ENCODE measurements at places on chromosomes 11 and 22. TPM values are rescaled to one million over a fixed set of nuclear protein-coding genes. Genes with fewer than 3 reads are reported as not detected.

Gene CPT1B
- polyA plus RNA-seq = 33.2 TPM

DNA sequence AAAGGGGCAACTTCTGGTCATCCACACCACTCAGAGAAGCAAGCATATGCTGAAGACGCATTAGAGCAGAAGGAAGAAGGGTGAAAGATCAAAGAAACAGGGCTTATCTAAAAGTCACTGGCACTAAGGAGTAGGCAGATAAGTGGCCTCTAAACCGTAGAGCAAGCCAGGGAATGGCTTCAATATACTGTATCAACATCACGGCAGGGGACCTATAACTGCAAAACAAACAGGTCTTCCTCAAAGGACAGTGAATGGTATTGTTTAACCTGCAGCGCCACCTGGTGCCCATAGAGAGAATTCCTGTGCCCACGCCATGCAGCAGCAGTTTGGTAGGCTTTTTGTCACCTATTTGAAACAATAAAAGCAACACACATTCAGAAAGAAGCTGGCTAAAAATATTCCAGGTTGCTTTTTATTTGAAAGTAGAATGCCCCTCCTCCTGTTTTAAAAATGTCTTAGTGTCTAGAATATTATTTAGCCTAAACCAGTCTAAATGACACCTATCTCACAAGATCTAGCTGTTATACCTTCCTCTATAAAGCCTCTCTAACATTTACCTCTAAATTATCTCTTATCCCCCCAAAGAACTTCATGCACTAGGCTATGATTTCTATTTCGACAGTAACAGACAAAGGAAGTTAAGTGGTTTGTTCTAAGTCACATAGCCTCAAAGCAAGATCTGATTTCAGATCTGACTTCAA is 21.8 kb downstream of the SNX19 start:
- DNase-seq = peak; percentile 57

DNA sequence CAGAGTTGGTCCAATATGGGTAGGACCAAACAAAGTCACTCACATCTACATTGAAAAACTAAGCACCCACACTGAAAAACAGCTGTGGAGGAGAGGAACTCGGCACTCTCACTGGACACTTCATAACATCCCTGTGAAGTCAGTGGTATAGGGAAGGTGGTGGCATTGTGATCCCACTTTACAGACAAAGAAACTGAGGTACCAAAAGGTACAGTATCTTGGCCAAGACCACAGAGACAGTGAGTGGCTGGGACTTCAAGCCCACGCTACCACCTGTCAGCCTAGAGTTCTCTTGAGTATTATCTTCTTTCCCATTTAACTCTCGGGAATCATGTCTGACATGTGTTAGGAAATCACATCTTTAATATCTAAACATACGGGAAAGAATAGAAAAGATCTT is 61.9 kb downstream of the SYN3 start:
- DNase-seq = no peak

Gene OR52N1
- polyA plus RNA-seq = not detected

- DNase-seq = peak; percentile 60
Observed at GRCh38 chr11:125971618-125972017, 25.8 kb downstream of the VSIG10L2 start.

DNA sequence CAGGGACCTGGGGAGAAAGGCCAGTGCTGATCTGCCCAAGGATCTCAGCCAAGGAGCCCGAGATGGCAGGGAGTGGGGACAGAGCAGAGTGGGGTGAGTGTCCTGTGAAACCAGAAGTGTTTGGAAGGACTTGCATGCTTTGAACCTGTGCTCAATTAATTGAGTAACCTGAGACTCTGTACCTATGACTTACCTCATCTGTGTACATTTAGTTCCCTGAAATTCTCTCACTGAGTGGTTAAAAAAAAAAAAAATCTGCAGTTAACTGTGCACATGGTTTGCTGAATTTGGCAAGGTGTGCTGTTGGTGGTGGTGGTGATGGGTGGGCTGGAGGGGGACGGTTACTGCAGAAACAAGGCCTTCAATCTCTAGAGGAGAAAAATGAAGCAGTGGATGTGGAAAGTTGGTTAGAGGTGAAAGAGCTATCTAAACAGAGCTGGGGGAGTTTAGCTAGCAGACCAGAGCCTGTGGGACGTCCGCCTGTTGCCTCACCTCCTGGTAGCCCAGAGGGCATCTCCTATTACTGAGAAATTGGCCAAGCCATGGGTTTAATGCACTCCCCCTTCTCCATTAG is 8.3 kb upstream of the SORL1-AS1 start:
- DNase-seq = no peak

Gene CTSW
- polyA plus RNA-seq = 0.68 TPM

Gene SAA1
- not detected for polyA plus RNA-seq

Gene SUSD2
- polyA plus RNA-seq = 0.82 TPM

Gene SPTBN2
- 16.2 TPM for polyA plus RNA-seq

- DNase-seq = peak; percentile 94
Observed at GRCh38 chr22:36286096-36286957, 33.4 kb downstream of the APOL1 start.

Gene RBM4
- polyA plus RNA-seq = 222 TPM

Gene OR8K5
- polyA plus RNA-seq = not detected

DNA sequence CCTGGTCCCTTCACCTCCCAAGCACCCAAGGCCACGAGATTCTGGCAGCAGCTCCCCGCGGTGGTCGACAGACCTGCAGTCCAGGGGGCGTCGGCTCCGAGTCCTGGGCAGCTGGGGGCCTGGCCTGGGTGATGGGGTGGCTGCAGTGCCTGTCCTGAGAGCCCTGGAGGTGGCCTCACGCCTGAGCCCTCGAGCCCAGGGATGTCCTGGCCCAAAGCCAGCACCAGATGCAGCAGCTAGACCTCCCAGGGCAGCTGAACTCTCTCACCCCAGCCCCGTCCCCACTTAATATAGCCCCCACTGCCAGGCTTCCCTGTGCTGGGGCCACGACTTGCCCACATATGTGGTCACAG is 6.6 kb downstream of the LMNTD2 start:
- no peak for DNase-seq

DNA sequence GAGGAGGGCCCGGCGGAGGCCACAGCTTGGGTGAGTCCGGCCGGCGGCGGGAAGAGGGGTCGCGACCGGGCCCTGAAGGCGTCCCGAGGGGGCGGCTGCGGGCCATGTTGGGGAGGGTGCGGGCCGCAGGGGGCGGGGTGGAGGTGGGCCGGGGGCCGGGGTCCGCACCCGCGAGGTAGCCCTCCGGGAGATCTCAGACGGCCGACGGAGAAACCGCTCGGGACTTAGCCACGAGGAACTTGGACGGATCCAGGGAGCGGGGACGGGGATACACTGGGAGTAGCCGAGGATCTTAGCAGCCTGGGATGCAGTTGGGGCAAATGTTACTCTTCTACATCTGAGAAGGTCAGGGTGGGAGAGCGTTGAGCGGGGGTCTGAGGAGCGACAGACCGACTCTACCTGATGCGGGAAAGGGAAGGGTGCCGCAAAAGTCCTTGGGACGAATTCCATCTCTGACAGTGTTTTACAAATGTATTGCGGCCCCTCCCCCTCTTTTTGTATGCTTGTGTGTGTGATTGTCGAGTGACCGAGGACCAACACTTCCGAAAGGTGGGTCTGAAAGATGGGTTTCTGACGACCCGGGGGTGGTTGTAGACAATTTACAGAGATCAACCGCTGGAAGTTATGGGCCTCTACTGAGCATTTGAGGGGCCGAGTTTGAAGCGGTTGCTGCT is 658 bp downstream of the STIP1 start:
- DNase-seq = no peak

- no peak for DNase-seq
Observed at GRCh38 chr11:72081821-72082453, 1.3 kb downstream of the LRRC51 start.

- no peak for DNase-seq
Observed at GRCh38 chr11:119651802-119652584, 77.0 kb downstream of the NECTIN1 start.

DNA sequence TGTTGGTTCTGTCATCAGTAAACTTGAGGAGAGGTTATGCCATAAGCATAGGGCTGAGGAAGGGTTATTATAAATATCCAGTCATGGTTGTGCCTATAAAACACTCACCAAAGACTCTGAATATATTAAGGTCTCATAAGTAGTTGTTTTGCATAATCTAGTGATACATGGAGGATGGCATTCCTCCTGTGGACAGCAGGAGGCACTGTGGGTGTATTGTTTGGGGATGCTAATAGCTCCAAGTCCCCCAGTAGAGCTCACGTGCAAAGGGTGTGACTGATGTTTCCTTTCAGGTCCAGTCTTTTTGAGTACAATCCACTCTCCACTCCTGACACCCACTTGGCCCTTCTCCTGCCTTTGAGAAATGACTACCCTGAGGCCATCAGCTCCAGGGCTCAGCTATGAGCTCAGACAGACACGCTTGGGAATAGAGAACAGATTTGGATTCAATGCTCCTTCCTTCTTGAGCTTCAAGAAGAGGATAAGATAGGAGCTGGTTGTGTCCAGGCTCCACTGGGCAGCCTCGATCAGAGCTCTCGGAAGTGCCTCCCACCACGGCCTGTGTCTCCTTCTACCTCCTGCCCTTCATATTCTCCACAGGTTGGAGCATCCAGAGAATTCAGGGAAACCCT is 85.2 kb upstream of the IGLL5 start:
- DNase-seq = no peak

All from SK-N-SH (cell line).